Activated CD4-positive, alpha-beta memory T cell treated with anti-CD3 and anti-CD28 coated beads, Interleukin-2, amount 10 ng/mL, durations not matched to agents 7 days and 5 days (primary cell): ENCODE measurements at places on chromosomes 2 and 18. TPM values are rescaled to one million over a fixed set of nuclear protein-coding genes. Genes with fewer than 3 reads are reported as not detected.

HJURP gene
- total RNA-seq, result 129 TPM

DNA sequence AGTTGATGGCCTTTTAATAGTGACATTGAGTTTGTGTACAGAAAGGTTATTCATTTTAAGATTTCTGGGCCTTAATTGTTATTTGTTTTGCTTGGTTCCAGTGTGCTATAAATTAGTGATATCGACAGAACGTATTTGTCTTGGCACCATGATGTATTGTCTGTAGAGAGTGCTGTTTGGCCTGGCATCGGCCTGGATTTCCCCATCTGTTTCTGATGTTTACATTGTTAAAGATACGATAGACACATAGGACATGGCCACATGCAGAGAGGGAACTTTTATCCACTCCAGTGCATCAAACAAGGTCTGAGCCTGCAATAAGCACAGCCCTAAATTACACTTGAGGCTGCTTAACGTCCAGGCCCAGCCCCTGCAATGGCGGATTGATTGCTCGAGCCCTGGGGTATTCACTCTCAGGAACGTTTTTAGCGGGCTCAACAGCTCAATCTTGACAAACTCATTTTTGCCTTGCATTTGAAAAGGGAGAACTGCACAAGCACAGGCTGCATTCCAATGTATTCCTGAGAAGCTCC is 144.7 kb downstream of the SLC4A3 start:
- DNase-seq, result no peak

GALNT3 gene
- 27.7 TPM for total RNA-seq

GRCh38 chr18:33446604-33447003 is 6.1 kb upstream of the CCDC178 start:
- DNase-seq, result no peak

- no peak for DNase-seq
Observed at GRCh38 chr2:84800194-84800805, 80.6 kb downstream of the TRABD2A start.

DNA sequence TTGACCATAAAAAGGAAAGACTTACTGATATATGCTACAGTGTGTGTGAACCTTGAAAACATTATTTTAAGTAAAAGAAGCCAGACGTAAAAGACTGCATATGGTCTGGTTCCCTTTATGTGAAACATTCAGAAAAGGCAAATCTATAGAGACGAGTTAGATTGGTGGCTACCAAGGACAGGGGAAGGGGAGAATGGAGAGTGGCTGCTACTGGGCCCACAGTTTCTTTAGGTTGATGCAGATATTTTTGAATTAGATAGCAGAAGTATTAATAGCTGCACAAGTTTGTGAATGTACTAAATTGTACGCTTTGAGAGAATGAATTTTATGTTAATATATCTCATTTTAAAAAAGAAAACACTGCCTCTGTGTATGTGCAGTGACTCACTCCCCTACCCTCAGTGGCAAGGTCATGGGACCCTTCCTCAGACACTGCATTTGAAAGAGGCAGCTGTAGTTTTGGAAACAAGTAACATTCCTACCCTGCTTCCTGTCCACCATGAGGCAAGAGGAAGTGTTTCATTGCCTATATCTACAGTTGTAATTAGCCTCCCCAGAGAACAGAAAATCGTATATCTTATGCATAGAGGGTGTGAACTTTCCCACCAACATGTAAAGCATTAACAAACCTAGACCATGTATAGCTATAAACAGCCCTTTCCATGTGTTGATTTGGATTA is 29.8 kb upstream of the ARMC9 start:
- no peak for DNase-seq

DNA sequence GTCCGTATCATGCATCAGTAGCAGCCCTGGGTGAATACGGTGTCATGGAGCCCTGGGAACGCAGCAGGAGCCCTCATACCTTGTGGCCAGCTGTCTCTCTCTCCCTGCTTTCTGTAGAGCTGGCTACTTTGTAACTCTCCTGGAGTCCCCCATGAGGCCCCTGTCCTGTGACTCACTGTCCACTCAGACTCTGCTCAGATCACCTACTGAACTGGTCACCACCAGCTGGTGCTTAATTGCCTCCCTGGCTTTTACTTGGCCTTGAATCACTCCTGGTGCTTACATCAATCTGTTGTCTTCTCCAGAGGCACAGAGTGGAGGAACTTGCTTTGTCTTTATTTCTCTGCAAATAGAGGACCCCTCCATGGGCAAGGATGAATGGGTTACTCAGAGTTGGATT is 172.7 kb downstream of the HRH4 start:
- DNase-seq, result no peak

DNA sequence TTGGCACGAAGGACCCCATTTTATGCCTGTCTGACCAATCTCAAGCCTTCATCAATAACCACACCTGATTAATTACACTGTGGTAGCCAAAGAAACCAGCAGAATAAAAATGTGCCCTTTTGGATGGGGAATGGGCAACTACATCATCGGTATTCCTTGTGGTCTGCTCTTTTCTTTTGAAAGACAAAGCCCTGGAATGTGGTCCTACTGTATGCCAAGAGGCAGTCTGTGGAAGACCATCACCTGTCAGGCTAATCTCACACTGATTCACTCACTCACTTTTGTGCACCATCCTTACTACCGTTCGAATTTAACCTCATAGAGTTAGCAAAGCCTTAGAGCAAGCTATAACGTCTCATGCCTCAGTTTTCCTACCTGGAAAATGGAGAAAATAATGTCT is 275.2 kb upstream of the LRRTM1 start:
- DNase-seq, result no peak

ALPG gene
- not detected for total RNA-seq

CPO gene
- not detected for total RNA-seq
